Cardiac atrium fibroblast (primary cell): ENCODE measurements at places on chromosomes 12 and 14. TPM values are rescaled to one million over a fixed set of nuclear protein-coding genes. Genes with fewer than 3 reads are reported as not detected.

The INHBE gene
- 0.36 and 1.1 TPM in 2 replicates for total RNA-seq

The B4GALNT3 gene
- total RNA-seq = 1.6 TPM in 1 of 2 replicates, not detected in the other

The NINJ2 gene
- total RNA-seq = 0.49 TPM in 1 of 2 replicates, not detected in the other

The SPTSSA gene
- total RNA-seq = 14.8 and 16.5 TPM in 2 replicates

The MUCL1 gene
- total RNA-seq = not detected in 2 replicates
